ENCODE measurements at places on chromosomes 5 and 9.
A peak's percentile ranks its signal among the peaks of the same experiment; 100 is the strongest.

- DNase-seq = no peak
These were observed 236.4 kb downstream of the CAAP1 start for GRCh38 chr9:26656003-26656870.

- DNase-seq = no peak
These were observed 3.5 kb downstream of the HEMGN start for GRCh38 chr9:97934321-97935115.

GRCh38 chr5:88644676-88645075, 238.3 kb downstream of the MEF2C start:
- DNase-seq = no peak

GRCh38 chr9:78712903-78713613, 416.1 kb downstream of the PSAT1 start:
- DNase-seq = no peak

DNA sequence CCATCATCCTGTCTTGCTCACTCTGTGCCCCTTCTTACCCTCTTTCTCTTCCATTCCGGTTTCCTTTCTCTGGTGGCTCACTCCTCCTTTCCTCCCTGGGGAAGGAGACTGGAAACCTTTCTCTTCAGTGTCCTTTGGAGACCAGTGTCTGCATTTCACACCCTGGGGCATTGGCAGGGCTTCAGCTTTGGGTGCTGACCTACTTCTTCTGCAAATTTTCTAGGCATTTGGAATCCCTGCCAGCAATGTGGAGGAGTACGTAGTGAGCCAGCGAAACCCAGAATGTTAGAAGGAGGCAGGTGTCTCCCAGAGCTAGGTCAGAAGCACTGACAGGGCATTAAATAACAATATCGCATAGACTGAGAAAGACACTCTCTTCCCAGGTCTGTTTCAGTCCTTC, 122.2 kb downstream of the SLC28A3 start:
- no peak for DNase-seq

- DNase-seq = peak; percentile 75
These were observed 12.6 kb upstream of the LPCAT1 start for GRCh38 chr5:1536322-1536845.

- DNase-seq = no peak
These were observed 8.0 kb downstream of the ARL10 start for GRCh38 chr5:176373100-176373818.

DNA sequence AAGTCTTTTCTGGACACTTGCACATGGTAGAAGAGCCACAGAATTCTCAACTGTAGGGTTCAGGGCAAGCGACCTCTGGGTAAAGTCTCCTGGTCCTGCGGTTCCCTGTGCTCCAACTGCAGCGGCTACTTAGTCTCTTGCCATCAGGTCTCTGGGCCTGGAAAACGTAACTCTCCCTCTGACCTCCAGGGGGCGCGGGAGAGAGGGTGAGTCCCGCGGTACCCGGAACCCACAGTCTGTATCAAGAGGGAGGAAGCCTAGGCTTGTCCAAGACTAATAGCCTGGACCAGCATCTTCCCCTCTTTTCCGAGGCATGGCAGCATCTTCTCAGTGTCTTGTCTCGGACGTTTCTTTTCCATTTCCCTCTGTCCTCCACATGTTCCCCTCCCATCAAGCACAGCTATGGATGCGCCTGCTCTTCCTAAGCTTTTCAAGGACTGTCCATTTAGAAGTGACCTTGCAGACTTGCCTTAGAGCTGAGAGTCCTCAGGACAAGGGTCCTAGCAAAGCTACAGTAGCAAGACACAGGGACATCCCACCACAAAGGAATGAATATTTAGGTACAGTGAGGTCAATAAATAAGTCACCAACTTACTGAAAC, 59.3 kb downstream of the FSTL4 start:
- DNase-seq = peak; percentile 67

- DNase-seq = no peak
These were observed 487 bp downstream of the SPATA24 start for GRCh38 chr5:139403418-139403786.

GRCh38 chr5:80990527-80990926, 30.4 kb downstream of the RASGRF2 start:
- no peak for DNase-seq

- no peak for DNase-seq
These were observed 87.2 kb downstream of the NTRK2 start for GRCh38 chr9:84756731-84757130.
